ENCODE measurements at places on chromosomes 1 and 21. TPM values are rescaled to one million over a fixed set of nuclear protein-coding genes. Genes with fewer than 3 reads are reported as not detected.

GRCh38 chr1:174971902-174972301 is 27.8 kb upstream of the CACYBP start:
- peaks cover 19% of the 10 kb centered on the region for H3K4me1 ChIP-seq
- H3K36me3 ChIP-seq, result no peaks in the 10 kb centered on the region
- no peaks in the 10 kb centered on the region for H3K27me3 ChIP-seq
- no peak for DNase-seq
- no peak overlapping the region for H3K4me3 ChIP-seq
- no peak overlapping the region for H3K27ac ChIP-seq

DNA sequence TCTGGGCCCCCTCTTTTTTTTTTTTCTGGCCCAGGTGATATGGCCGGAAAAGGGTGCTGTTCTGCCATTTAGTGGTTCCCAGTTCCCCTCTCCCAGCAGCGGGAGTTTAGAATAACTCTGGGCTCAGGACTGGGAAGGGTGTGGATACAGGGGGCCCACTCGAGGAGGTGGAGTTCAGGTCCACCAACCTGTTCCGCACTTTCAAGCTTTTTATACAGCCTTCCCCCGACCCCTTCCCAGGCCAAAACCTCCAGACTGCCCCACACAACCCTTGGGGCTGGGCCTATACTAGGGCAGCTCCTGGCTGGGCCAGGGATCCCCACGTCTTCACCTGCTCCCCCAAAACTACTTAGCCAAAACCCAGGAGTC is 402 bp downstream of the PLEKHG5 start:
- peak overlapping the region; percentile 76 for H3K27ac ChIP-seq
- no peaks in the 10 kb centered on the region for H3K27me3 ChIP-seq
- peak overlapping the region; percentile 85 for H3K4me3 ChIP-seq
- H3K36me3 ChIP-seq, result no peaks in the 10 kb centered on the region

DNA sequence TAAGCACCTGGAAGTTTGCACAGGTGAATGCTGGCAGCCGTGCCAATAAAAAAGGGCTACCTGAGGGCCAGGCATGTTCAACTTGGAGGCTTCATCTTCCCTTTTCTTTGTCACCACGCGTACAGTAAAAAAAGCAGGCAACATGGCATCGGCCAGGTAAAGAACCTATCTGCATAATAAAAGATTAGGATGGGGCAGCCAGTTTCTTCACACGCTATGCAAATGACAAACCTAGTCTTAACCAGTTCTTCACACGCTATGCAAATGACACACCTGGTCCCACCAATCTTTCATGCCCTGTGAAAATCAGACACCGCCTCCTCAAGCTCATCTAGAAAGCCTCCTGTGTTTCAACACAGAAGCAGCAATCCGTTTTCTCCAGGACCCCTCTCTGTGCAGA is 413.4 kb downstream of the HLX start:
- H3K4me3 ChIP-seq, result no peak overlapping the region
- no peaks in the 10 kb centered on the region for H3K36me3 ChIP-seq
- H3K4me1 ChIP-seq, result no peaks in the 10 kb centered on the region
- no peaks in the 10 kb centered on the region for H3K27me3 ChIP-seq
- DNase-seq, result no peak

- H3K4me3 ChIP-seq, result no peak overlapping the region
- no peak overlapping the region for H3K27ac ChIP-seq
- no peaks in the 10 kb centered on the region for H3K27me3 ChIP-seq
- DNase-seq, result no peak
- H3K36me3 ChIP-seq, result no peaks in the 10 kb centered on the region
Measured at GRCh38 chr1:19322481-19322880, 10.4 kb downstream of the SLC66A1 start.

GRCh38 chr1:198491028-198491427 is 49.5 kb downstream of the ATP6V1G3 start:
- no peak overlapping the region for H3K27ac ChIP-seq
- no peak overlapping the region for H3K4me3 ChIP-seq
- peaks cover 57% of the 10 kb centered on the region for H3K4me1 ChIP-seq
- H3K36me3 ChIP-seq, result no peaks in the 10 kb centered on the region
- H3K27me3 ChIP-seq, result no peaks in the 10 kb centered on the region
- DNase-seq, result no peak

- H3K4me3 ChIP-seq, result no peak overlapping the region
- H3K27me3 ChIP-seq, result no peaks in the 10 kb centered on the region
- peak; percentile 57 for DNase-seq
- H3K36me3 ChIP-seq, result no peaks in the 10 kb centered on the region
Measured at GRCh38 chr1:18938008-18938706, 18.3 kb downstream of the IFFO2 start.

GRCh38 chr1:117096951-117097408 is 24.6 kb downstream of the TRIM45 start:
- H3K36me3 ChIP-seq, result no peaks in the 10 kb centered on the region
- no peak overlapping the region for H3K4me3 ChIP-seq
- peak; percentile 36 for DNase-seq
- H3K27me3 ChIP-seq, result no peaks in the 10 kb centered on the region

GRCh38 chr1:3695326-3696217 is 43.3 kb downstream of the TP73 start:
- H3K27ac ChIP-seq, result no peak overlapping the region

DNA sequence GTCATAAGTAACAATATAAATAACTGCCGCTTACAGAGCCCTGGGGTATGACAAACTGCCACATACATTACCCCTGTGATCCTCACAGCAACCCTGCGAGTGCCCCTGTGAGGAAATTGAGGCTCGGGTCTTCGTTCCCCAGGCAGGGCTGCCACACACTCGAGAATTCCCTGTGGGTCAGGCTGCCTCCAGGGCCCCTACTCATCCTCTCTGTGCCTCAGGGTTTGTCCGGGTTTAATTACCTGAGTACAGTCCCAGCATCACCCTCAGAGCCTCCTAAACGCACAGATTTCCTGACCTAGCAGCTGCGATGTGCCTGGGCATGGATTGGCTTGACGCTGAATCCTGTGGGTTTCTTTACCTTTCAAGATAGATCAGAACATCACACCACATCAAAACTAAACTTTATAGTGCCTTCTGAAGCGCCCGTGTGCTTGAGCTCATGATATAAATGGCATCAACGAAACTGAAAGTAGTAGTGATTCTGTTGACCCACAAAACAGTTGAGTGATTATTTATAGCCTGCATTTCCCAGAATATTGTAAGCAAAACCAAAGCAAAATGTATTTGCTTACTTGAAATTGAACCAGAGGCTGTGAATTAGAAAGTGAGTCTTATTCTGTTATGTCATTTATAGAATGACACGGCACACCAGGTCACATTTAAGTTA is 14.0 kb downstream of the SLC37A1 start:
- H3K27me3 ChIP-seq, result peaks cover 9% of the 10 kb centered on the region
- no peak overlapping the region for H3K27ac ChIP-seq
- H3K4me3 ChIP-seq, result no peak overlapping the region
- DNase-seq, result no peak
- 0 out of 2 replicates have a peak, but pooled peaks cover 5% of the 10 kb centered on the region for H3K4me1 ChIP-seq
- H3K36me3 ChIP-seq, result no peaks in the 10 kb centered on the region

DNA sequence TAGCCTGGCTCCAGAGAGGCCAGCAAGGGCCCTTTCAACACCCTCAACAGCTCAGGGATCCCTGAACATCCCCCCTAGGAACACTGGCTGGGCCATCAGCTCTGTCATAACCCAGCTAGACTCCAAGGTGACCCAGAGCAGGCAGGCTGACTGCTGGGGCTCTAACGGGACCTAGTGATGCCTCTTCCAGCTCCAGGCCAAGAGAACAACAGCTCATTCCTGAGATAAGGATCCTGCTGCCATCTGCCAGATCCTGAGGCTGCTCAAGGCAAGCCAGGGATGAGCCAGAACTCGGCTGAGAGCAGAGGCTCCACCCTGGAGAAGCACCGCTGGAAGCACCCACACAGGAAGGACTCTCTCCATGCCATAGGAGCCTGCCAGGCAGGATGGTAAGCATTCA is 2.0 kb downstream of the VSIG8 start:
- H3K27ac ChIP-seq, result peak overlapping the region; percentile 24
- H3K27me3 ChIP-seq, result no peaks in the 10 kb centered on the region
- peak; percentile 74 for DNase-seq
- no peaks in the 10 kb centered on the region for H3K36me3 ChIP-seq
- peaks cover 9% of the 10 kb centered on the region for H3K4me1 ChIP-seq
- no peak overlapping the region for H3K4me3 ChIP-seq

- no peak overlapping the region for H3K27ac ChIP-seq
- DNase-seq, result peak; percentile 68
- no peaks in the 10 kb centered on the region for H3K27me3 ChIP-seq
- H3K4me3 ChIP-seq, result no peak overlapping the region
- no peaks in the 10 kb centered on the region for H3K4me1 ChIP-seq
Measured at GRCh38 chr1:48817505-48818114, 40.9 kb upstream of the BEND5 start.

DNA sequence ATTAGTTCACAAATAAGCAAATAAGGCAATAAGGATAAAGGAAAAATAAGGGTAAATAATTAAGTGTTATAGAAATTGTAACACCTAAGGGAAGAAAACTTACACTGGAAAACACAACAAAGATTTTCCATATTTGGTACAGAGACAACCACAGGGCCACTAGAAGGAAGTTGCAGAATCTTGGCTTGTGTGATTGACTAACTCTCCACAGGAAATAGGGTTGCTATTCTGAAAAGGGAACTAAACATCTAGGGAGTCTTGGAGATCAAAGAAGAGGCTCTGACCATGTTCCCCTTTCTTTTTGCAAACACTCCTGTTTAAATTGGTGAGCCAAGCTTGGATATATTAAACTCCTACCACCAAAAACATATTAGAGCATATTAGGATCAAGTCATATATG is 59.1 kb downstream of the APCS start:
- no peak overlapping the region for H3K4me3 ChIP-seq
- H3K27ac ChIP-seq, result no peak overlapping the region
- no peaks in the 10 kb centered on the region for H3K4me1 ChIP-seq
- no peaks in the 10 kb centered on the region for H3K36me3 ChIP-seq
- DNase-seq, result no peak

DNA sequence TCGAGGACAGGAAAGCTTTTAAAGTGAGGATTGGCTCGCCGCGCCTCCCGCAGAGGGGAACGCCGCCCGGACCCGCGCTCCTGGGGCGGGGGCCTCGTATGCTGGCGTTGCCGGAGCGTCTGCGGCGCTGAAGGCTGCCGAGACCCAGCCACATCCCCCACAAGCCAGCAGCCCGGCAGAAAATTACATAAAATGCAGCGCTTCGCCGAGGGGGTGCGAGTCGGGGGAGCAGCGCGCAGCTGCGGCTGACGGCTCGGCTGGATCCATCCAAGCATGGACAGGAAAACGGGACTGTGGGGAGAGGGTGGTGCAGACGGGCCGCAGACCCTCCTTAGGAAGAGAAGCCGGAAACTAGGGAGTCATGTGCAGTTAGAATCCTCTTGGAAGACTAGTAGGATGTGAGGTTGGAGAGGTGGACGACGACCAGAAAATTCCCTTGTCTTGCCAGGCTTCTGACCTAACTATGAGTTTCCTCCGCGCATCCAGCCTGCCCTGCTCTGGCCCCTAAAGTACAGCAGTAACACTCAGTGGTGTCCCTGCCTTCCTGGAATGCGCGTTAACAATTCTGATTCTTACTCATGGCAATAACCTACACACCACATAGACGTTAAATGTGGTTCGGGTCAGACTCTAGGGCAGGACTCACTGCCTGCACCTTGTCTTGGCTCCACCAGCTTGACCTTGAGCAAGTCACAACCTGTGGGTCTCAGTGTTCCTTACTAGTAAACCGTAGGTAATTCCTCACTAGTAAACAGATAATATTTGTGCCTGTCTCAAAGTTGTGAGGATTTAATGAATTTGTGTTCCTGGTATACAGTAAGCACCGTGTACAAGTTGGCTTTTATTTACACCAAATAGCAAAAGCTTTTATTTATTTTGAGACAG is 953 bp upstream of the BRWD1 start:
- peaks cover 22% of the 10 kb centered on the region for H3K4me1 ChIP-seq
- H3K27ac ChIP-seq, result peak overlapping the region; percentile 89
- H3K4me3 ChIP-seq, result peak overlapping the region; percentile 79
- peak; percentile 86 for DNase-seq
- H3K36me3 ChIP-seq, result peaks cover 6% of the 10 kb centered on the region

GRCh38 chr21:30104241-30104640 is 62.4 kb downstream of the CLDN17 start:
- H3K27ac ChIP-seq, result no peak overlapping the region
- no peaks in the 10 kb centered on the region for H3K36me3 ChIP-seq
- H3K4me3 ChIP-seq, result no peak overlapping the region
- no peaks in the 10 kb centered on the region for H3K27me3 ChIP-seq
- H3K4me1 ChIP-seq, result no peaks in the 10 kb centered on the region

GRCh38 chr1:202710070-202711045 is at the start of gene SYT2:
Gene SYT2, minus strand, starts transcription at chr1:202710454. Its CDS starts 104,682 bp downstream, at chr1:202605772.
- no peaks in the 10 kb centered on the region for H3K4me1 ChIP-seq
- DNase-seq, result peak; percentile 41
- H3K4me3 ChIP-seq, result peak within 1 kb of the TSS; percentile 32
- no peak within 1 kb of the TSS for H3K27ac ChIP-seq
- H3K27me3 ChIP-seq, result peaks cover 87% of the 10 kb centered on the region

The TP73 gene
- total RNA-seq, result not detected

The CCDC30 gene
- 0.65 TPM for total RNA-seq

The OR2AK2 gene
- not detected for total RNA-seq

The PRDM16 gene
- not detected for total RNA-seq

The BMP8B gene
- total RNA-seq, result not detected

The DCDC2B gene
- total RNA-seq, result not detected

The S100A9 gene
- not detected for total RNA-seq

The SLAMF1 gene
- not detected for total RNA-seq

All from GM23248 (cell line).